ENCODE measurements at places on chromosomes 13 and 19.

- DNase-seq, result no peak
Measured at GRCh38 chr13:111973605-111974340, 93.2 kb upstream of the SOX1 start.

GRCh38 chr13:94878602-94879165 is 166.3 kb upstream of the SOX21 start:
- no peak for DNase-seq

- DNase-seq, result no peak
Measured at GRCh38 chr13:27349458-27349857, 75.0 kb upstream of the GTF3A start.

GRCh38 chr19:49552749-49553148 is 24.9 kb downstream of the RCN3 start:
- no peak for DNase-seq

DNA sequence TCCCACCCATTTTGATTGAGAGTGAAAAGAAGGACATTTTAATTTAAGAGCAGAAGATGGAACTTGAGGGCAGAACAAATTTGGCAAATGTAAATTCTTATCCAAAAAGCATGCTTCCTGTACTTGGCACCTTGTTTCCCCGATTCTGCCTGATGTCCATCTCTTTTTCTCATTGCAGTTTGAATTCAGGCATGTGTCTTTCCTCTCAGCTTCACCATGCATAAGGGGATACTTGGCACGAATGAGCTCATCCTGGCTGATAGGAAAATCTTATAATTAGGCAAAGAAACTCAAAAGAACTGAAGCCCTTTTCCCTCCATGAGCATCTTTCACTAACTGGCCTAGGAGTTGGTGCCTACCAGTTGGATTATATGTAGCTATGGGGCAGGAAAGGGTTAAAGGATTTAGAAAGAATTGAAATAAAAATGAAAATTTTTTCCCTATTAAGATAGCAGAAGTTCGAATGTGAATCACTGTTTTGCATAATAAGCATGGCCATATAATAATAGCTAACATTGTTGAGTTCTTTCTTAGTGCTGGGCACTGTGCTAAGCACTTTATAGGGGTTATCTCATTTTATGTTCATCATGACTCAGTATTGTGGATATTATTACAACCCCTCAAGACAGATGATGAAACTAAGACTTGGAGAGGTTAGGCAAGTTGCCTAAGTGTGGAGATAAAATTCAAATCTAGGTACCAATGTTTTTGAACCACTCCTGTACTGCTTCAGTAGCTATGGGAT is 386.6 kb downstream of the KCNRG start:
- DNase-seq, result no peak

DNA sequence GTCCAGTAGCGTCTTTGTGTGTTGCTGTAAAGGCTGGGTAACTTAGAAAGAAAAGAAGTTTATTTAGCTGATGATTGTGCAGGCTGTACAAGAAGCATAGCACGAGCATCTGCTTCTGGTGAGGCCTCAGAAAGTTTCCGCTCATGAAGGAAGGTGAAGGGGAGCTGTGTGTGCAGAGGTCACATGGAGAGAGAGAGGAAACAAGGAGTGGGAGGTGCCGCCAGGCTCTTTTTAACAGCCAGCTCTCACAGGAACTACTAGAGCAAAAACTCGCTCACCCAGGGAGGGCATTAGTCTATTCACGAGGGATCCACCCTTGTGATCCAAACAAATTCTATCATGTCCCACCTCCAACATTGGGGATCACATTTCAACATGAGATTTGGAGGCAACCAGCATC is 99.8 kb downstream of the GPR12 start:
- no peak for DNase-seq

DNA sequence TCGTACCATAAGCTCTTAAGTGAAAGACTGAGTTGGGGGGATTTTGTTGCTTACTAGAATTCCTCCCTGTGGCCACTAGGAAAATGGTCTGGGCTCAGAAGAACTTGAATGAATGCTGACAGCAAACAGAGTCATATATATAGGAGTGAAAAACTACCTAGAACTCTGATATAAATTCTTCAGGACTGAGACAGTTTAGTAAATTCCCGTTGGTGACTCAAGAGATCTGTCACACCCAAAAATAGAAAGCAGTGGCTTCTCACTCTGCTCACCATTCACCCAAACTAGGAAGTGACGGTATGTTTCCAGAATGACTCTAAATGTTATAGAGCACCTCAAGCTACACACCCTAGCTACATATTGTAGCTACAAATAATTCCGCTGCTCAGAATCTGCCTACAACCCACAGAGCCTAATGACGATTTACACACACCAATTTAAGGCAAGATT is 116.2 kb downstream of the TBC1D4 start:
- DNase-seq, result no peak

- DNase-seq, result no peak
Measured at GRCh38 chr19:18059297-18059696, 27.4 kb downstream of the IL12RB1 start.

DNA sequence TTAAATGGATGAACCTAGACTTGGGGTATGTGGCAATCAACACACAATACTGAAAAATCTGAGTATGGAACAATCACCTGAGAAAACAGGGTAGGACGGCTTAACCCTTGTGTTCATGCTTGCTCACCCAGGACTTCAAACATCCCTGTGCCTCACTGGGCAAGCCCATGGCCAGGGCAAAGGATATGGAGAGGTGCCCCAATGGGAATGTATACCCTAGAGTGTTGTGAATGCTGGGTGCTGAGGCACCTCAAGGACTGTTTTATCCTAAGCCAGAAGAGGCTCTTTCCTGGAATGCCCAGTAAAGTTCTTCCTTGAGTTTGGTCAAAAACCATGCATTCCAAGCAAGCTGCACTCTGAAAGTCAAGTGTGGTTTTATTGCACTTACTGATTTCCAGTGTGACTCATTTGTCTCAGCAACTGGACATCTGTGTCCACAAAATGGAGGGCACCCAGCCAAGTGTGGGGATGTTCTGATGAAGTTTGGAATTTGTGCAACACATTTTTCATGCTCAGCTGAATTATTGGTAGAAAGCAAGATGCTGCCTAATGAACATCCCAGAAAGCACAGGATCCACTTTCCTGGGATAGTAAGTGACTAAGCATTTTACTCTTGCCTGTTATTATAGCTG is 531.3 kb downstream of the RFC3 start:
- DNase-seq, result no peak

DNA sequence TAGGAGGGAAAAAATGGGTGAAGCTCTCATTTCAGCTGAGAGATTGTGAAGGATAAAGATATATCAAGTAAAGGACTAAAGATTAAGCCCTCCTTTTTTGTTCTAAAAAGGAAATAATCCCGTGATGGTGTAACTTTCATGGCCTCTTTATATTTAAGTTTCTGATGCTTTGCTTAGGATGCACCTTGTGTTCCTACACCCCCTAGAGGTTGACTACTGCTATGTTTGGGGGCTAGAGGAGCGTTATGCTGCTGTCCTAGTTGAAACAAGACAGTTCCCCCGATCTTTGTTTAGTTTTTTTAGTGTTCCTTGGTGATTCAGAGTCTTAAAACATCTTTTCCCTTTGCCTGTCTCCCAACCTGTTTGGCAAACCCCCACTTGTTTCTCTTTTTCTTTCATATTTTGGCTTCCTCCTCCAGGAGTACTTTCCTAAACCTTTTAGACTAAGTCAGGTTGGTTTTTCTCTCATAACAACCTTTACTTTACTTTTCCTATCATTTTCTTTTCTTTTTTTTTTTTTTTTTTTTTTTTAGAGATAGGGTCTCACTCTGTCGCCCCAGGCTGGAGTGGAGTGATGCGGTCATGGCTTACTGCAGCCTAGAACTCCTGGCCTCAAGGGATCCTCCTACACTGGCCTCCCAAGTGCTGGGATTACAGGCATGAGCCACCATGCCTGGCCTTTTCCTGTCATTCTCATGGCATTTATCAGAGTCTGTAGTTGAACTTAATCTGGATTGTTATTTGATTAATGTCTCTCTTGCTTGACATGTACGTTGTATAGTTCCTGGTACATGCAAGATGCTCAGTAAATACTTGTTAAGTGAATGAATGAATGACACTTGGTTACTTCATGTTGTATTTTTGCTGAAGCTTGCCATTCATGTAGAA is 2.8 kb downstream of the UBA2 start:
- no peak for DNase-seq

DNA sequence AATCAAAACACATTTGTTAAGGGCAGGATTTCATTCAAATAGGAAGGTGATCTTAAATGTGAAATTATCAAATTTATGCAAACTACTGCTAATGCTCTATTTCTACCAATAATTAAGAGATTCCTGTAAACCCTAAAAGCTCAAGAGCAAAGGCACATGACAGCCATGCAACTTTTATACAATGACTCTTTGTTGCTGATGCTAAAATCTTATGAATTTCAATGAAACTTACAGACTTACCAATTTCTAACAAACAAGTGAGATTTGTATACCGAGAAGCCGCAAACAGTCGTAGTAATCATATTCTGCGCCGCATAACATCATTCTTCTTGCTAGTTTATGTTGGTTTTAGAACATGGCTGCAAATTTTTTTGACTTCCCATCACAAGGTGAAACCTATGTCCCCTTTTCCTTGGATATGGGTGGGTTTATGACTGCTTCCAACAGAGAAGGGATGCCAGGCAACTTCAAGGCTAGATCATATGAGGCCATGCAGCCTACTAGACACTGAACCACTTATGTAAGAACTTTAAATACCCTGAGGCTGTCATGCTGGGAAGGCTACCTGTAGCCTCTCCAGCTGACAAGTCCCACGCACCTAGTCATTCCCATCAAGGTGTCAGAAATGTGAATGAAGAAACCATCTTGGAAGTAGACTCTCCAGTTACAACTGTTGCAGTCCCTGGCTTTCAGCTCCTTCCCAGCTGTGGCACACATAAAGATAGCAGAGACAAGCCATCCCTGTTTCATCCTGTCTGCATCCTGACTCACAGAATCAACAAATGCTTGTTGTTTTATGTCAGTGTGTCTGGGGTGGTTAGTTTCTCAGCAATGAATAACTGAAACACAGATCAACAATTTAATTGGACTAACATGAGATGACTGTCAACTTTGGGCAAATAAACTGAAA is 42.0 kb downstream of the LNX2 start:
- DNase-seq, result no peak

GRCh38 chr19:14515501-14516047 is 2.6 kb downstream of the DNAJB1 start:
- DNase-seq, result no peak

DNA sequence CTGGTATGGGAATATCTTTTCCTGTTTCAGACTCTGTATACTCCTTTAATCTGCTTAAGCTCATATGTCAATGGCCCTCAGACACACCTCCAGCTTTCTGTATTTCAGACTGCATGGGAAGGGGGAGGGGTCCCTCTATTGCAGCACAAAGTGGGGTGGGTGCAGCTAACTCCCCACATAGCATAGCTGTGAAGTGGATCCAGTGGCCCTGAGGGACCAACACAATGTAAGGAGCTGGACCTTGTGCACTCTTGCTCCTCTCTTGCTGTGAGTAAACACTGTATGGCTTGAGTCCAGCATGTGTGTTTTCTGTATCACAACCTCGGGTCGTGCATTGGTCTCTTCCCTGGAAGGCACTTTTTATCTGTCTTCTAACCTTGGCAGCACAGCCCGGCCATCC is 669.9 kb downstream of the PCDH9 start:
- no peak for DNase-seq

GRCh38 chr13:20125129-20125782 is 35.6 kb downstream of the GJA3 start:
- no peak for DNase-seq

- DNase-seq, result no peak
Measured at GRCh38 chr13:79796136-79796535, 315.2 kb downstream of the NDFIP2 start.

- no peak for DNase-seq
Measured at GRCh38 chr19:49559443-49559842, 20.9 kb downstream of the NOSIP start.

DNA sequence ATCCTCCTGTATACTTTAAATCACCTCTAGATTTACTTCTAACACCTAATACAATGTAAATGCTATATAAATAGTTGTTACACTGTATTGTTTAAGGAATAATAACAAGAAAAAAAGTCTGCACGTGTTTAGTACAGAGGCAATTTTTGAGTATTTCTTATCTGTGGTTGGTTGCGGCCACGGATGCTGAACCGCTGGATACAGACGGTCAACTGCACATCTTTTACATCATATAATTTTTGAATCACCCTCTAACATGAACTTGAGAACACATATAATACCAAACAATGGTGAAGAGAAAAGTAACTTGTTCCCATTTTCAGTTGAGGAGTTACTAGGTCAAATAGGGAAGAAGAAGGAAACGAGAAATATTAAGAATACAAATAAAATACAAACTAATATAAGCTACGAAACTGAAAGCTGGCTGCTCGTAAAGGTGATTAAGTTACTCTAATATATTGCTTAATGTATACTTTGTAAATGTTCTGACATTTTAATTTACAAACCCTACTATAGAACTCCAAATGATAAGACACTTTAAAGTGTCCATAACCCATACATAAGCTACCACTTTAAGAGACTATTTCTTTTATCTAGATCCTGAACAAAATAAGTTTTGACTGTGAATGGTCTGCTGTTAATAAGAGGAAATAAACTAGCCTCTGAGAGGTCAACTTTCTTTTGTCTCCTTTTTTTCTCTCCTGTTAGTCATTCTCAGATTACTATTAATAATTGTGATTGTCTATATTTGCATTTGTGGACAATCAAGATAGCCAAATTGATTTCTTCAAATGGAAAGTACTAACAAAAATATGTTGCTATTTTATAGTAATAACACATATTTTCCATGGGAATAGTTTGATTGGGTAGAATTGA is 457.4 kb downstream of the DIAPH3 start:
- no peak for DNase-seq

DNA sequence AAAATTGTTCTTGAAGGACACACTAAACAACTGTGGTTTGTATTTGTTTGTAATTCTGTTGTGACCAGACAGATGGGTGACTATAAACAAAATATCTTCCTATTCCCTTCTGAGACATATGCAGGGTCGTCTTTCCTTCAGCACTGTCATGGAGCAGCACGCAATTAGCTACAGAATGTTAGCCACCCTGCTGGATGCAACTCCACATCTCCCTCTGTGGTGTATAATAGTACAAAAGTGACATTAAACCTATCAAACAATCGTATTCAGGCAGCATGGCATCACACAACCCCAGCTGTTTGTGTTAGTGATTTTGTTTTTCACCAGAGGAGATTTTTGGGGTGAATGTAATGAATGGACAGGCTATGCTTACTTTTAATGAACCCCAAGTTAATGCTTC is 146.2 kb downstream of the GPC6 start:
- DNase-seq, result no peak

- no peak for DNase-seq
Measured at GRCh38 chr19:45906221-45906620, 3.8 kb upstream of the MYPOP start.
